ENCODE measurements at places on chromosomes 3 and 15. TPM values are rescaled to one million over a fixed set of nuclear protein-coding genes. Genes with fewer than 3 reads are reported as not detected.

DNA sequence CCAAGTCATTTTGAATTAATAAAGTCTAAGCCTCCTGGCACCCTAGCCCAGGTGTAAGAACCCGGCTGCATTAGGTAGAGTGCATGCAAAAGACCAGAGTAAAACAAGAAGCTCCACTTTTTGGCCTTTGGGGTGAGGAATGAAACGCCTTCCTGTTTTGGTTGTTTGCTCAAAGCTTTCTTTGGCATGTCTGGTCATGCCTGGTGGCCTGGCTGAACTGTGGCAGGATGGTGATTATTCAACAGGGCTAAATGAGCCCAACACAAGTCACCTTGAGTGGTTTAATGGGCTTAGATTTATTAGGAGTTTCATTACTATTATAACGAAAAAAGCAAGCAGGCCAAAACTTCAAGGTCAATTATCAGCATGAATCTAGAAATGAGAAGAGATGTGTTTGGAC, 40.9 kb upstream of the LDHAL6B start:
- no peak for DNase-seq

Gene DPPA2
- not detected for total RNA-seq

Gene IFT80
- total RNA-seq, result 12.7 TPM

DNA sequence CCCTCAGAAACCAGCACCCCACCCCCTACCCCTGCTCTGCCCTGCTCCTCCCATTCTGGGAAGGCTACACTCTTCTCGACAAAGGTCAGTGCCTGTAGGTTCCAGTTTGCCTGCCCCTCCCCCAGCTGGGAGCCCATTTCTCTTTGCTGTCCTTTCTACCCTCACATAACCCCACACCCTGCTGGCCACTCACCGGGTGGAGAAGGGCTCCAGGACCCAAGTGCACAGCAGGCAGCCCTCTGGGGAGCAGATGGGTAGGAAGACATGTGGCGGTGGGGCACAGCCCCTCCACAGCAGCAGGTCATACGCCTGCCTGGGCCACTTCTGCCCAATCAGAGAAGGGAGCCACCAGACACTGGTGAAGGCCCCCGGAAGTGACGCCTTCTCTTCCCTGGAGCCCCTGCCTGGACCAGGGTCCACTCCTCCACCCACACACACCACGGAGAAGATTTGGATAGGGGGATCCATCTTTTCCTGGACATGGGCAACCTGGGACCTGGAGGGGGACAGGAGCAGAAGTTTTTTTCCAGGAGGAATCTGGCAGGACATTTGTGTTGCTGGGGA, at the start of gene THPO:
THPO (minus strand) TSS at position 326 of the 564 bp plus-strand sequence. CDS start 1,948 bp downstream, outside the sequence.
- no peak for DNase-seq

Measured in CD8-positive, alpha-beta T cell (primary cell).